ENCODE measurements at places on chromosomes 4 and X.
A peak's percentile ranks its signal among the peaks of the same experiment; 100 is the strongest.

DNA sequence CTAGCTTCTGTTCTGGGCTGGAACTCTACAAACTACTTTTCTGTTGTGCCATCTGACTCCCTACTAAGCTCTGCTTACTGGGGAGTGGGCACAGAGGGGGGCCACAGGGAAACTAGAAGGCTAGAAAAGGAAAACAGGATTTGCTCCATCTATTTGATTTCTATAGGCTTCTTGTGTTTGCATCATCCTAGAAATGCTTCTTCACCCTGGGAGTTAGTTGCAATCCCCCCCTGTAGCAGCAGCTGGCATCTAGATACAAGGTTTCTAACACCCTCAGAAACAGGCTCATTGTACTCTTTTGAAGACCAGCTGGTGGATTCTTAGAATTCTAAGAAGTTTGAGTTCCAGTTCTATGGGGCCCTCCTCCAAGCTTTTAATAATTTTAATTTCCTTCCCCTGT lies 213.4 kb downstream of the TMA16 start:
- DNase-seq = no peak

GRCh38 chr4:25843340-25844097 lies 19.3 kb downstream of the SEL1L3 start:
- no peak for DNase-seq

GRCh38 chr4:36549252-36549651 lies 267.8 kb downstream of the DTHD1 start:
- no peak for DNase-seq

DNA sequence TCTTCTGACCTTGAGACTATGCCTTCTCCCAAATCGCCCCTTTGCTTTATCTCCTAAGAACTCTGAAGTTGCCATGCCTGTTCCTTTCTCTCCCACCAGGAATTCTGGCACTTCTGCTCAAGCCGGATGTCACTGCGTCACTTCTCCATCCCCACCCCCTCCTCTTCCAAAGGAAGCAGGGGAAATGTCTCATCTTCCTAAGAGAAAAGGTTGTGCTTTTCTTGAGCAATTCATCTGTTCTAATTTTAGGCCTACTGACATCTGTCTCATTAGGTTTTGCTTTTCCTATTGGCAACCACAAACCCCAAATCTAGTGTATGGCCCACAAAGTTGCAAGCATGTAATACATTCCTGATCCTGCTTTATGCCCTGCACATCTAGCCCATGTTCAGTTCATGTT lies 163.1 kb upstream of the PLAC1 start:
- DNase-seq = no peak

DNA sequence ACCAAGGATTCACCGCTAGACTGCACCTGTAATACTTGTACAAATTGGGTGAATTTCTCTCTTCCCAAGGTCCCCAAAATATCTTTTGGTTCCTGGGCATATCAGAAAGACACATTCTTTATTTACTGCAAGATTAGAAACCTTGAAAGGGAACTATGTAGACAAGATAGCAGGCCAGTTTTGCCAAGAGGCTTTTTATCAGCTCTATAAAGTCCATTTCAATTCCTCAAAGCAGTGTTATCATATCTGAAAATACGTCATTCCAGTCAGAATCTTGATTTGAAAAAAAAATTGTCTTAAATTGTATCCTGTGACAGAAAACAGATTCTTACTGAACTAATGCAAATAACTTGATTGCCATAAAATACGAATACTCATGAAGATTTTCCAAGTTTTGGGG lies 37.0 kb upstream of the NSG1 start:
- DNase-seq = no peak

- DNase-seq = no peak
Measured at GRCh38 chrX:10984213-10984612, 126.9 kb upstream of the HCCS start.

DNA sequence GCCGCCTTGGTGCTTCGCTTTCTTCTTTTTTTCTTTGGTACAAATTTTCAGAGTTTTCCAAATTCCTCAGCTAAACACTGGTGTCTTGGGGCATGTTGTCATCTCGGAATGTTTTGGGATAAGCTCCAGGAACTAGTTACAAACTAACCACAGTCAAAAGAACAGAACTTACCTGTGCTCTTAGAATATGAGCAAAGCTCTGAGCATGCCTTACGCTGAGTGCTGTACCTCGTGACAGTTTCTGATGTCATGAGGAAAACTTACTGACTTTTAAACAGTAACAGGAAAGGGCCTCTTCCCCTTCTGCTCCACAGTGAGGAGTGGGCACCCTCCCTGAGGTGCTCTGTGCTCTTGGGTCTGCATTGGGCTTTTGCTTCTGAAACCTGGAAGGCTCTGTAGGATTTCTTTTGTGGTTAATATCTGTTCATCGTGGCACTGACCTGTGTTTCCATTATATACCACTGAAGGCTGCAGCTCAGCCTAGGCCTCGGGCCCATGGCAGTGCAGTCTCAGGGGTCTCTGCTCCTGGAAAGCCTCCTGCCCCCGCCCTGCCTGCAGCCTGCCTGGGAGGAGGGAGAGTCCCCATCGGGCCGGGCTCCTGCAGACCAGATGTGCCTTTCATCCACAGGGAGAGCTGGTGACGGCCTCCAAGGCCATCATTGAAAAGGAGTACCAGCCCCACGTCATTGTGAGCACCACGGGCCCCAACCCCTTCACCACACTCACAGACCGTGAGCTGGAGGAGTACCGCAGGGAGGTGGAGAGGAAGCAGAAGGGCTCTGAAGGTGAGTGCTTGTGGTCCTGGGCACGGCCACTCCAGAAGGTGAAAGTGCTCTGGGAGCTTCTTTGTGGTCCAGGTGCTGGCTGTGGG lies 48.7 kb downstream of the NOP14 start:
- DNase-seq = no peak

DNA sequence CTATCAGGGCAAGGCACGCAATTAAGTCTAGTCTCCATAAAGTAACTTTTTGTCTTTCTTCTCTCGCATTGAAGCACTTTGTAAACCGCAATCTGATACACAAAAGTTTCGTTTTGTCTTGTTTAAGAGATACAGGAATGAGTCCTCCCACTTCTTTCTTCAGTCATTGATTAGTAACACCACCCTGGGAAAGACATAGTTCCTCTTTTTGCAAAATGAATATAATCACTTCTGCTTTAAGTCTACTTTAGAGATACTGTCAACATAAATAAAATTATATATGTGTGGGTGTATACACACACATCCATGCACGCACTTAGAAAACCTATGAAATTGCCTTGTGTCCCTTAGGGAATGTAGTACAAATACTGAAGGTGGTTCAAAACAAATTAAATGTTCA lies 11.7 kb downstream of the COQ2 start:
- DNase-seq = no peak

GRCh38 chrX:23503835-23504539 lies 163.3 kb upstream of the PRDX4 start:
- DNase-seq = peak; percentile 85

GRCh38 chr4:73822812-73823504 lies 13.5 kb upstream of the CXCL6 start:
- no peak for DNase-seq

DNA sequence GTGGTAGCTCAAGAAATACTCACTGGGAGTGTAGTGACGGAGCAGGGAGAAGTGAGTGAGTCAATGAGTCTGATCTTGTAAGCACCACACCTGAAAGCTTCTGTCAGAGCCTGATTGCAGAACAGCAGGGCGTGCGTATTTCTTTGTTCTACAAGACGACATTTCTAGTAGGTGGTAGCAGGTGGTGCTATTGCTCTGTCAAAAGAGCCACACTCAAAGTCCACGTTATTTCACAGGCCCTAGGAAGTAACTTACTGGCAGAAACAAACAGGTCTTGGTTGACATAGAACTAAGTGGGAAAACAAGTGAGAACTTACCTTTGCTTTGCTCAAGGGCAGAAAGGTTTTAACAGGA lies 46.4 kb upstream of the SPRY1 start:
- DNase-seq = peak; percentile 74

- DNase-seq = no peak
Measured at GRCh38 chr4:152075253-152075928, 314.6 kb upstream of the GATB start.

GRCh38 chrX:69022430-69022829 lies 142.8 kb downstream of the PJA1 start:
- DNase-seq = no peak

DNA sequence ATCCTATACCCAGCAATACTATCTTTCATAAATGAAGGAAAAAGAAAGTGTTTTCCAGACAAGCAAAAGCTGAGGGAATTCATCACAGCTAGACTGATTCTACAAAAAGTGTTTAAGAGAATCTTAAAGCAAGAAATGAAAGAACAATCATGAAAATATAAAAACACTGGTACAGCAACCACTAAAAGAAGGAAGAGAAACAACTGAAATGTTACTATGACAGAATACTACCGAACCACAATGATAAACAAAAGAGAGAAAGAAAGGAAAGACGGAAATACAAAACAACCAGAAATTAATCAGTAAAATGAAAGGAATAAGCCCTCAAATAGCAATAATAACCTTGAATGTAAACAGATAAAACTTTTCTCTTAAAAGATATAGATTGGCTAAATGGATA lies 110.8 kb upstream of the AFF2 start:
- DNase-seq = no peak

- DNase-seq = no peak
Measured at GRCh38 chr4:147777456-147778091, 45.7 kb downstream of the ARHGAP10 start.

DNA sequence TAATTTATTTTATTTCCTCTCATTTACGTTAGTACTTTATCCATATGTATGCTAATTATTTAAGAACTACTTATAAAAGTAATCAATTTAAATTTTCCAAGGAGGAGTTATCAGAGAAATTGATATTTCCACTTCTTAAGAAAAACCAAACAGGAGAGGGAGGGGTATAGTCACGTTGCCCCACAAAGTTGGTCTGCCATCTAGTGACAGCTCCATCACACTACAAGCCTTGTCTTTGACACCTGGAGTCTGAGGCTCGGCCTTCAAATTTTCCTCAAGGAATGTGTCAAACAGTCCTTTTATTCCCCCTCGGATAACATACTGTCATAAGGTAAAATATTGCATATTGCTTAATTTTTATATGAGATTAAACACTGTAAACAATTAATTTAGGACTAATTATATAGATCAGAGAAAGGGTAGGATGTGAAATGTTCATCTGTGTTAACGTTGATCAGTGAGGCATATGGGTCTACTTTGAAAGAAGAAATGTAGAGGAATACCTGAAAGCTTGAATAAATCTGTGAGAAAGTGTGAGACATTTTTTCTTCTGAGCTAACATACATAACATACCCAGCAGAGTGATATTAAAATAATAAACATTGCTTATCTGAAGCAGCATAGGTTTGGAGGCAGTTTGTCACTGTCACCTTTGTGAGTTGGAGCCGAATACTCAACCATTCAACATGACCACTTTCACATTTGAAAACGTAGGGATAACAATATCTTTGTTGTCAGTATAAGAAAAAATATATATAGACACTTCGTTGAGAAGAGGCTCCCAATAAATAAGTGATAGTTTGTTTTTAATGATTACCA lies 114.4 kb downstream of the GLRA3 start:
- DNase-seq = peak; percentile 7

DNA sequence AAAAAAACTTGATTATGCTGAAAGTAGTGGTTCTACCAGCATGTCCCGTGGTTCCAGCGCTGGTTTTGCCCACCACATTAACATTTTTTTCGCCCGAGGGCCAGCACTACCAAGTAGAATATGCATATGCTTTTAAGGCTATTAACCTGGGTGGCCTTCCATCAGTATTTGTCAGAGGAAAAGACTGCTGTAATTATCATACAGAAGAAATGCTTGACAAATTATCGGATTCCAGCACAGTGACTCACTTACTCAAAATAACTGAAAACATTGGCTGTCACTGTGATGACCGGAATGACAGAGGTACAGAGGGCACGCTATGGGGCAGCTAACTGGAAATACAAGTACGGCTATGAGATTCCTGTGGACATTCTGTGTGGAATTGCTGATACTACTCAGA lies 34.6 kb downstream of the PRPS2 start:
- DNase-seq = no peak

GRCh38 chrX:57817302-57817701 lies 93.0 kb downstream of the ZXDA start:
- DNase-seq = no peak

- DNase-seq = peak; percentile 47
Measured at GRCh38 chr4:30721185-30722091, 1.3 kb downstream of the PCDH7 start.

GRCh38 chr4:83209419-83209818 lies 75.2 kb downstream of the COQ2 start:
- DNase-seq = no peak

- DNase-seq = no peak
Measured at GRCh38 chr4:76787898-76788297, 110.0 kb downstream of the SOWAHB start.

DNA sequence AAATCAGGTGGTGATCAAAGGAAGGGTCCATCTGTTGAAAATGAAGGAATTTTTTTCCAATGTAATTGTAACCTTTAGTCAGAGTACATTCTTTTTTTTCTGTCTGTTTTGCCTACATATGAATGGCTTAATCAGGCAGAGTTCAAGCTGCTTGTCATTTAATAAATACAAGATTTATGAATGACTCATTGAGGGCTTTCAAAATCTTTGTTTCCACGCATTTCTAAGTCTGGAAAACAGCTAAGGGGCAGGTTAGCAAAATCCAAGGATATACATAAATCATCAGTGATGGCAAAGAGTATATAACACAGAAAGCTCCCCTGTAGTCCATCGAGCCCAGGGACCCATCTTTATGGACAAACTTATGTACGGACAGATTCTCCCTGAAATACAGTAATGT lies 1.8 kb downstream of the CA5B start:
- no peak for DNase-seq

Data from COR-L47 (cell line).